Brain microvascular endothelial cell (primary cell): ENCODE measurements at places on chromosomes 1 and 21.

GRCh38 chr1:173202424-173203145 is 4.5 kb downstream of the TNFSF4 start:
- DNase-seq = peak; percentile 93

- no peak for DNase-seq
Measured at GRCh38 chr1:53606197-53606596, 132.8 kb downstream of the GLIS1 start.

GRCh38 chr1:201347498-201348210 is 29.8 kb downstream of the TNNT2 start:
- no peak for DNase-seq

DNA sequence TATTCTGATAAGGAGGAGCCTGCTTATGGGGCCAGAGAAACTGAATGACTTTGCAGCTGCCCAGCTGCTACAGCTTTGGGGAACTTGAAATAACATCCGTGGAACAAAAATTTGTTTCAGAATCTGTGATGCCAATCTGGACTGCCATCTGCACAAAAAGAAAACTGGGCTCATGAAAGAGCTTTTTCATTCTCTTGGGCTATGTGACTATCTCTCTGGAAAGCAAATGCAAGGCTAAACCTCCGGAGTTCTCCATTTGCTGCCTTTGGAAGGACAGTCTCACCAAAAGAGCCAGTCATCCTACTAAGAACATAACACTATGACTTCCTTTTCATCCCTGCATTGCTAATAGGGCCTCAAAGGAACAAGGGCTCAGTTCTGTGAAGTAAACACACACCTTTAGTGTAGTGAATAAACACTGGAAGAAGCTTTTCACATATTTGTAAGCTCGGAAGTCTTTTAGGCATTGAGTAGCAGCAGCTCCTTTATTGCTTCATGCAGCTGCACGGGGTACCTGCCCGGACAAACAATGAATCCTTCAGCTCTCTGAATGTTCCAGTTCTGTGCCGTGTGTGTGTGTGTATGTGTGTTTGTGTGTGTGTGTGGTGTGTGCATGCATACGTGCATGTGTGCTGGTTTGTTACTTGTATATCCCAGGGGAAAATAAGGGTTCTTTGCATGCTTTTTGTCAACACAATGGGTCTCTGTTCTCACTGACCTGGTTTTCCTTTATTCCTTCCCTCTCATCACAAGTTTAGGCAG is 255.5 kb upstream of the SGIP1 start:
- no peak for DNase-seq

- no peak for DNase-seq
Measured at GRCh38 chr1:179229214-179230140, at the start of gene ABL2. ABL2 (minus strand) TSS chr1:179229677; CDS start chr1:179229397, 280 bp downstream.

DNA sequence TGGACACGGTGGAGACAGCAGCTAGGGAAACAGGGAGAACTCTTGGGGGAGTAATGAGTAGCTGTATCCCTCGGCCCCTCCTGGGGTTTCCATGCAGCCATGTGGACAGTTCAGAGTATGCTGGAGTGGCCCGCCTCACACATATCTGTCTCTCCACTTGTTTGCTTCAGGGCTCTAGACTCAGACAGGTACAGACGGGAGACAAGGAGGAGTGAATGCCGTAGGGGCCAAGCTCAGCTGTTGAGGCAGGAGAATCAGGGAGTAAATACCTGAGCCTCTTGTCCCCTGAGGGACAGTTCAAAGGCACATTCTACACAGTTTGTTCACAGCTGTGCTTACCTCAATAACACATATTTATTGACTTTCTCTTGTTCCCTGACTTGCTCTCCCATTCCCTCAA is 7.7 kb upstream of the PTGFRN start:
- DNase-seq = no peak

- peak; percentile 19 for DNase-seq
Measured at GRCh38 chr1:37323486-37324377, 150.6 kb upstream of the ZC3H12A start.

GRCh38 chr1:111733183-111733991 is 5.8 kb downstream of the INKA2 start:
- DNase-seq = peak; percentile 76

DNA sequence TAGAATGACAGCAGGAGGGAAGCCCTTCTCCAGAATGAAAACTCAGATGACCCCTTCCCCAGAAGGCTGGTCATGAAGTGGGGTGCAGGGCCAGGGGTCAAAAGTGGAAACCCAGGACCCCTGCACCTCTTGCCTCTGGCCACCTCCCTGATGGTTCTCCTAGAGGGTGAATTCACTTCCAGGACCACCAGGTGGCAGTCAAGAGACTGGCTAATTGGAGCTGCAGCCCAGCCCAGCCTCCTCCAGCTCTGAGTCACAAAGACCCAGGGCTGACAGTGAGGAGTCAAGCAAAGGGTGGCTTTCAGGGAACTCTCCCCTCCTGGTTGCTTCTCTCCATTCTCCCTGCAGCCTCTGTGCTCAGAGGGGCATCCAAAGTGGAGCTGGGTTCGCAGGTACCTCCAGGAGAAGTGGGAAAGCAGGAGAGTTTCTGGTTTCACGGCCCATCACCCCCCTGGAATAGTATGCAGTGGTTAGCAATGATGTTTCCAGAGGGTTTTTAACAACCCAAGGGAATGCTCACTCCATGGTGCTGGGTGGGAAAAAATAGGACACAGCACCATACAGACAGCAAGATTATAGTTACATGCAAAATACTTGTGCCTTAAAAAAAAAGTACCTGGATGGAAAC is 6.1 kb upstream of the EPHB2 start:
- peak; percentile 88 for DNase-seq

- DNase-seq = peak; percentile 66
Measured at GRCh38 chr1:12067900-12068821, 5.1 kb downstream of the TNFRSF8 start.

DNA sequence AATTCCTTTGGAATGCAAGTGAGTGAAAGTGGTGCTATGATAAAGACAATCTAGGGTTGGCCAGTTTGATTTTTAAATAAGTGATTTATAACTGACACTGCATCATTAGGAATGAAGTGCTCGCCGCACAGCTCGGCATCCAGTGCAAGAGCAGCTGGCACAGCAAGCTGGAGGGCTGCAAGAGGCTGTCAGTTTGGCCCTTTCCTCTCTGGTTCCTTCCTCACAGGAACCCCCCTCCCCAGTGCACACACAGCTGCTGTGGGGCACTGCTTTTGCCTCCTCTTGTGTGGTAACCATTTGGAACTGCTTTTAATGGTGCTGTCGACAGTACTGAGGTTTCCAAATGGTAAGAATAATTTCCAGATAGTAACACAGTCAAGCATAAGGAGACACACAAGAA is 10.4 kb upstream of the BCAR3 start:
- no peak for DNase-seq

GRCh38 chr1:81950591-81951244 is 150.0 kb downstream of the ADGRL2 start:
- no peak for DNase-seq

GRCh38 chr1:70475023-70475422 is 64.0 kb downstream of the CTH start:
- no peak for DNase-seq

DNA sequence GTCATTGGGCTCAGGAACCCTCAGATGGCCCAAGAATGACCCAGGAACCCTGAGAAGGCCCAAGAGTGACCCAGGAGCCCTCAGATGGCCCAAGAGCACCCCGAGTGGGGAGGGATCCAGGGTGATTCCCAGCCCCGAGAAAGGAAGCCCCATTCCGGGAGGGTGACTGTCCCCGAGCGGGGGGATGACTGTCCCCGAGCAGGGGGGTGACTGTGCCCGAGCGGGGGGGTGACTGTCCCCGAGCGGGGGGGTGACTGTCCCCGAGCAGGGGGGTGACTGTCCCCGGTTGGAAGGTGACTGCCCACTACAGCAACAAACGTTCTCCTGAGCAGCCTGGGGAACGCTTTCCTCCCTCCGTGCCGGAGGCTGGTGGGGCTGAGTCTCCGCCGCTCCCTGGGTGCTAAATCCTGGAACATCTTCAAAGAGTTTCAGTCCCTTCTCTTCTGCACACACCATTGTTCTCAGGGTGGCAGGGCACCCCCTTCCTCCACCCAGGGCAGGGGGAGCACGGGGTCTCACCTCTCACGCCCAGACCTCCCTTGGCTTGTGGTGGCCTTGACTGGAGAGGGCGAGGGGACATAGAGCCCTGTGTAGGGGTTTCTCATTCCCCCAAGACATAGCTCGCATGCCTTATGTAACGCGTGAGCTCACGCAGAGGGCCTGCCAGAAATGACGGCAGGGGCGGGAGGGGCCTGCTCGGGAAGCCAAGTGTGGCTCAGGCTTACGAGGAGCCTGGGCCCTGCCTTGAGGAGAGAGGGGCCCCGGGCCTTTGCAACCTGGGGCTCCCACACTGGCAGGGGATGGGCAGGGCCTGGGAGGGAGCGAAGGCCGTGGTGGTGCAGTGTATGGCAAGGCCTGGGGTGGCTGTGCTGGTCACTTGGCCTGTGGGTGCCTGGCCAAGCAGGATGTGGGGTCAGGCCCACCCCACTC is 14.3 kb upstream of the SKI start:
- peak; percentile 72 for DNase-seq

- DNase-seq = peak; percentile 37
Measured at GRCh38 chr1:214678386-214678785, 75.4 kb downstream of the CENPF start.

DNA sequence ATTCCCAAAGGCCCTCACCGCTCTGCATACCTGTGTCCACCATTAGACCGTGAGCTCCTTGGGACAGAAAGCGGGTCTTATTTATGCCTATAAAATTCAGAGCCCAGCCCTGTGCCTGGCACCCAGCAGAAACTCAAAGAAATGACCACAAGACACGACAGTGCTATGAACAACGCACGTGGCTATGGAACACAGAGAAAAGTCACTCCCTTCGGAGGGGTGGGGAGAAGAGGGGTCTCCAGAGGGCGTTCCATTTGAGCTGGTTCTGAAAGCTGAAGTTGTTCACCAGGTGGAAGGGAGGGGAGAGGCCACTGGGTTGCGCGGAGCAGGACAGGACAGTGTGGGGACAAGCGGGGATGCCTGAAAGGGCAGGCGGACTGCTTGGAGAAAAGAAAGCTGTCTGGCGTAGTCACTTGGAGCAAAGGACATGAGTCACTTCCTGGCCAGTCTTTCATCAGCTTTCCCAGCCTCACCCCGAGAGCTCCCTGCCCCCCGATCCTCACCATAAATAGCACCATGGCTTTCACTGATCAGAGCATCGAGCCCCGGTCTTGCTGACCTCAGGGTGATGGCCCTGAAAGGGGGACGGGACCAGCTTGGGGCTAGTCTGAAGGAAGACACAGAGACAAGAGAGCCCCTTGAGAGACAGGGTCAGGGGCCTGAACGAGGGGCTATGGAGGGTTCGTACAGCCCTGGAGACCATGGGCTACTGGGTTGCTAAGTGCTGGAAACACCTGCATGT is 28.5 kb downstream of the ECE1 start:
- peak; percentile 98 for DNase-seq

DNA sequence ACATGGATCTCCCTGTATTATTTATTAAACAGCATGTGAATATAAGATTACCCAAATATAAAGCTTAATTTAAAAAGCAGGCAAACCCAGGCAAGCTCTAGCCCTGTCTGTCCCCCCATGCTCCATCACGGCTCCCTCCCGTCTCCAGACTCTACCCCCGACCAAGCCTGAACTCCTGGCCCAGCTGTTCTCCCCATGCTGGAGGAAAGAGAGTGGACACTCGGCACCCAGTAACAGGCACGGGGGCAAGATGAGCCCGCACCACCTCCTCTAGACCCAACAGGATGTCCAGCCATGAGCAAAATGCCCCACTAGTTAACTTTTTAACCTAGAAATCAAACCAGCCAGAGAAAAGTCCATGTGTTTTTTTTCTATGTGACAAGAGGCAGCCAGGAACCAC is 19.3 kb downstream of the SLC19A1 start:
- DNase-seq = no peak

DNA sequence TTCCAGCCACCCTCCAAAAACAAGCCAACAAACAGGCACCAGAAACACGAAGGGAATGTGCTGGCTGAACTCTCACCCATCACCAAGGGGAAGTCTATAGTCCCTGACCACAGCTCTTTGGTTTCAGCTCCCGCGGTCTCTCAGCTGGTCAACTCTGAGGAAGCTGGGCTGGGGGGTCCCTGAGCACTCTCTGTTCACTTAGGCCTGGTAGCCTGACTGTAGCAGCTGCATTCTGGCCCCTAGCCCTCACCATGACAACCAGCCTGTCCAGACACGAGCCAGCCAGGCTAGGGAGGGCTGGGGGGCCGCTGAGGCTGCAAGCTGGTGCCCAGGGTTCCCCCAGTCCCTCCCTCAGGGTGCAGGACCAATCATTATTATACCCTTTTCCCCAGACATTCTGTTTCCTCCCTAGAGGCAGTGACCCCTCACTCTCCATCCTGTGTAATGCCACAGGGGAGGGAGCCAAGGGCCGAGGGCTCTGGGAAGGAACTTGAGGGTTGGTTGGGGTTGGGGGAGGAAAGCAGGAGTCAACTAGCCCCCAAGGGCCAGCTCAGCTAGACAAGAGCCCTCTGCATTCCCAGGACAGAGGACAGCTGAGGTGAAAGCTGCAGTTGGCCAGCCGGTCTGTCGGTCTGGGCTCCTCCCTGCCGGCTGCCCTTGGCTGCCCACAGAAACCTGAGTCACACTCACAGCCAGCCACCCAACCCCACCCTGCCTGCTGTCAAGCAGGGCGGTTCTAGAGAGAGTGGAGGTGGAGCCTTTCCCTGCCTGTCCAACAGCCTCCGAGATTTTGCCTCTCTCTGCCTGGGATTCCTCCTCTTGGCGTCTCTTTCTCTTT is 1.2 kb upstream of the TRAPPC3 start:
- DNase-seq = peak; percentile 96
